ENCODE measurements at places on chromosomes 16 and 17.

- no peak for DNase-seq
Observed at GRCh38 chr17:32298721-32299579, 33.3 kb downstream of the RHBDL3 start.

GRCh38 chr16:71337631-71338030 lies 20.9 kb upstream of the CALB2 start:
- DNase-seq, result no peak

- DNase-seq, result peak; percentile 43
Observed at GRCh38 chr16:66289051-66289680, 77.3 kb upstream of the CDH5 start.

GRCh38 chr16:52786091-52786490 lies 239.1 kb upstream of the TOX3 start:
- DNase-seq, result no peak

- no peak for DNase-seq
Observed at GRCh38 chr17:41369713-41370112, at the start of gene KRT33B. Gene KRT33B, minus strand, starts transcription at chr17:41369813. Its CDS starts 63 bp downstream, at chr17:41369750.

GRCh38 chr17:82055023-82055964 lies 3.6 kb downstream of the GPS1 start:
- no peak for DNase-seq

- no peak for DNase-seq
Observed at GRCh38 chr16:72736074-72736473, 311.9 kb downstream of the ZFHX3 start.

DNA sequence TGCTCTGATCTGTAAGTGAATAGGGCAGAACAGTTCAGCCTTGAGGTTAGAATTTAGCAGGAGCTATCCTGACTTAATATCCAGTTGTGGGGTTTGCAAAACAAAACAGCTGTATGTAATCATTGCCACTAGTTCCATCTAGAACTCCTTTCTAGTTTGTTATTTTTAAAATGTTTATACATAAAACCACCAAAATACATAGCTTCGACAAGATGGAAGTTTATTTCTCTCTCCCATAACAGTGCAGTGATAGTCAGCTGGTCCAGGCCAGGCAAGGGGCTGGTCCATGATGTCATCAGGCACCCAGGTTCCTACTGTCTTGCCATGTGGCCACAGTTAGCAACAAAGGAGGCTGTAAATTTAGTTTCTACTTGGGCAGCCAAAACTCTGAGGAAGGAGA lies 10.5 kb upstream of the PLK1 start:
- no peak for DNase-seq

DNA sequence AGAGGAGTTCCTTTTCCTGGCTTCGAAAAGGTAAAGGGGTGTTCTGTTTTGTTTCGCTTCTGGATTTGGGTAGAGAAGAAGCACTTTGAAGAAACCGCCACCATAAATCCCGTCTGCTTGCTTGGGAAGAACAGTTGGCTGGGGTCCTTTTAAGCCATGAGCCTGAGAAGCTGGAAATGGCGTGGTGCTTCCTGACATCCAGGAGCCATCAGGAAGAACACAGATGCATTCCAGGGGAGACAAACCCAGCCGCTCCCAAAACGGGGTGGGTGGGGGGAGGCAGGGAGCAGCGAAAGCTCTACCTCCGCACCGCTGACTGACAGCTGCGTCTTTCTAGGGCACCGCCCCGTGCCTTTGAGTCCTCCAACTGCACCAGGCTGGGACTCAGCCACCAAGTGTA lies 91.6 kb downstream of the ZDHHC7 start:
- no peak for DNase-seq

DNA sequence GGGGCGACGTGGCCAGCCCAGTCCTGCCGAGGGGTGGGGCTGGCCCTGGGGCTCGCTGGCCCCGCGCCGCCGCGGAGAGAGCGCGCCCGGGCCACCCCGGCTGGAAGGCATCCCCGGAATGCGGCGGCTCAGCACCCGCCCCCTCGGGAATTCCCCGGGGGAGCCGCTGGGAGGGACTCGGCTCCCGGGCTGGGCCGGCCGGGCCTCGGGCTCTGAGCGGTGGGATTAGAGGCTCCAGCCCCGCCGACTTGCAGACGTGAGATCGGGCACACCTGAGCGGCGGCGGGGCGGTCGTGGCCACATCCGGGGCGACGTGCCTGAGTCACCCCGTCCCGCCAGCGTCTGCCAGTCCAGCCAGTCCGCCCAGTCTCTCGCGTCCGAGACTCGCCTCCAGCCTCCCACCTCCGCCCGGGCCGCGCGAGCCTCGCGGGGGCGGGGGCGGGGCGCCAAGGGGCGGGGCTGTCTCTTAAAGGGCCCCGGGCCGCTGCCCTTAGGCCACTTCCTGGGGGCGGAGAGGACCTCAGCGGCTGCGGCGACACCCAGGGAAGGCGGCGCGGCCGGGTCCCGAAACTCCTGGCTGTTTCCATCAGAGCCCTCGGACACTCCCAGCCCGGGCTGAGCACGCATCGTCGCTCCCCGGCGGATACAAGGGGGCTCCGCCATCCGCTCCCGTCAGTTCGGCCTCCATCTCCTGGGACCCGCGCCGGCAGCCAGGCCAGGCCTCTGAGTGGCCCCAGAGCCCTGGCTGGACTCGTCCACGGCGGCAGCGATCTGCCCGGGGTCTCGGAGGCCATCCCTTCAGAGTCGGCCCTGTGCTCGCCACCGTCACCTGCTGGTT lies at the start of gene KCTD11:
Gene KCTD11, plus strand, starts transcription at position 498 of the 838 bp plus-strand sequence.
- peak; percentile 100 for DNase-seq

DNA sequence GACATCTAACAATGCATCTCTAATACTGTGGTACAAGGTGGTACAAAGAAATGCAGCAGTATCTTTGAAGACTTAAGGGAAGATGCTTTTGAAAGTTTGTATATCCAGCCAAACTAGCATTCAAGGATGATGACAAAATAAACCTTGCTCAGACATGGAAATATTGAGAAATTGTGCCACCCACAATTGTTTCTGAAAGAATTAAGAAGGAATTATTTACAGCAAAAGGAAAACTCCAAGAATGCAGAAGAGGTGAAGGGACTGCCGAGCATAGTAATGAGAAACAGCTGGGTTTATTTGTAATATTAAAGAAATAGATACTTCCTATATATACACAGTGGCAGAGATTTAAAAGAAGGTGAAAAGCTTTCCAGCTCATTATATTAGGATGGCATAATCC lies 29.5 kb downstream of the PMFBP1 start:
- no peak for DNase-seq

DNA sequence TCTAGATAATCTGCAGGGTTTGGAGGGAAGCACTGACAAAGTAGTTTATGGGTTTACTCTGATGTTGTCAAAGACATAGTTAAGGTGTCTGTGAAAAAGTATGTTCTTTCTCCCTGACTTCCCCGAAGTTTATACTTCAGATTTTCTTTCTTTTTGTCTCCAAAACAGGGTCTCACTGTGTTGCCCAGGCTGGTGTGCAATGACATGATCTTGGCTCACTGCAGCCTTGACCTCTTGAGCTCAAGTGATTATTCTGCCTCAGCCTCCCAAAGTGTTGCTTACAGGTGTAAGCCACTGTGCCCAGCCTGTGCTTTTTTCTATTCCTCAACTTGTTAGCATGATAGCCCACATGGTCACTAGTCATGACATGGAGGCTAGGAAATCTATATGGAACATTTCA lies 20.9 kb downstream of the SF3B3 start:
- no peak for DNase-seq

DNA sequence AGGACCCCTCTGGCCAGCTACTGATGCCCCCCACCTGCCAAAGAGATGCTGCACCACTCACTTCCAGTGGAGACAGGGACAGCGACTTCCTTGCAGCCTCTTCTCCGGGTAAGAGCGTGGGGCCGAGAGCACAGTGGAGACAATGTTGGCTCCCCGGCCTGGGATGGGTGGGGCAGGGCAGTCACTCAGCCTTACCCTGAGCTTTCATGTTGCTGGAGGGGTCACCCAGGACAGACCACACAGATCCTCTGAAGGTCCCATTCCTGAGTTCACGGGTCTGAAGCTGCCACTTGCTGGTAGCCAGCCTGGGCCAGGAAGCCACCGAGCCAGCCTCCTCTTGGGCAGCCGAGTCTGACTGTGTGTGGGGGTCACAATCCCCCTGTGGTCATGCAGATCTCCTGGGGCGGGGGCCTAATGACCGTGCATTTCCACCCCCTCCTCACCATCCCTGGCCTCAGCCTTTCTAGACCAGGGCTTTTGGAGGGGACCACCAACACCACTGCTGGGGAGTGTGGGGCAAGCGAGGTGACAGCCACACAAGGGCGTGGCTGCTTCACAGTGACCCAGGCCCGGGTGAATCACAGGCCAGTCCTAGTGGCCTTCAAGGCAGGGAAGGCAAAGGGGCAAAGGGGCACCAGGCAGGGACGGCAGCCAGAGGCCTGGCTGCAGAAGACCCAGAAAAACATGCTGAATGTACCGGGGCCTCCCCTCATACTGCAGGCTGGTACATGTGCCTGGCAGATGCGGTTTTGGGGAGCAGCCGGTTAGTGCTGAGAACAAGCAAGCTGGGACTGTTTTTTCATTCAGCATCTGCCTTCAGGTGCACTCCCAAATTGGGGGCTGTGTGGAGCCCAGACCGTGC lies 10.4 kb downstream of the TAF1C start:
- no peak for DNase-seq

- no peak for DNase-seq
Observed at GRCh38 chr16:28820016-28820415, 2.8 kb upstream of the ATXN2L start.

GRCh38 chr16:54510685-54511221 lies 224.2 kb upstream of the IRX3 start:
- no peak for DNase-seq

DNA sequence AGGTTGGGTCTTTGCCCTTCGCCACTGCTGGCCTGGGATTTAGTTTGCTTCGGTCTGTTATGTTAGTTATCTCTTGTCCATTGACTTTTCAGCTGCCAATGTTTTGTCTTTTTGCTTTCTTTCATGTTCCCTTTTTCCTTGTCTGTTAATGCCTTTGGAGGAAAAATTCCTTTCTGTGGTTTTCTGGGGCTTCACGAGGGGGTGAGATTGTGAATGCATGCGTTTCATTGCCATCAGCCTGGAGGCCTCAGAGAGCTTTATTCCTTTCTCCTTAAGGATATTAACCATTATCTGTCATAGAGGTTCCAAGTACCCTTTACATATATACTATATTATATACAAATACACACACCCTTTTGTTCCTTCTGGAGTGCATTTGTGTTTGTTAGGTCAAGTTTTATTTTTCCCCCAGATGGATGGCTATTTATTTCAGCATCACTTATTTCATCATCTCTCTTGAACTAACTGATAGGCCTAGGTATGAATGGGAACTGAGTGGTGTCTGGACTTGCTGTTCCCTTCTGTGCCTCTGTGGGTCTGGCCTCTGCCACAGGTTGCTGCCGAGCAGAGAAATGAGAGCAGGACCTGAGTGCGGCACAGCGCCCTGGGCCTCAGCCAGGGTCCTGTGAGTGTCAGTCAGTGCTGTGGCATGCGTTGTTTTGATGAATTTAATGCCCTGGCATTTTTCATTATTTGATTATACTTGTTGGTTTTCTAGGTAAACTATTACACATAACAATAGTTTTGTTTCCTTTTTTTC lies 193.4 kb downstream of the LGALS9B start:
- no peak for DNase-seq

DNA sequence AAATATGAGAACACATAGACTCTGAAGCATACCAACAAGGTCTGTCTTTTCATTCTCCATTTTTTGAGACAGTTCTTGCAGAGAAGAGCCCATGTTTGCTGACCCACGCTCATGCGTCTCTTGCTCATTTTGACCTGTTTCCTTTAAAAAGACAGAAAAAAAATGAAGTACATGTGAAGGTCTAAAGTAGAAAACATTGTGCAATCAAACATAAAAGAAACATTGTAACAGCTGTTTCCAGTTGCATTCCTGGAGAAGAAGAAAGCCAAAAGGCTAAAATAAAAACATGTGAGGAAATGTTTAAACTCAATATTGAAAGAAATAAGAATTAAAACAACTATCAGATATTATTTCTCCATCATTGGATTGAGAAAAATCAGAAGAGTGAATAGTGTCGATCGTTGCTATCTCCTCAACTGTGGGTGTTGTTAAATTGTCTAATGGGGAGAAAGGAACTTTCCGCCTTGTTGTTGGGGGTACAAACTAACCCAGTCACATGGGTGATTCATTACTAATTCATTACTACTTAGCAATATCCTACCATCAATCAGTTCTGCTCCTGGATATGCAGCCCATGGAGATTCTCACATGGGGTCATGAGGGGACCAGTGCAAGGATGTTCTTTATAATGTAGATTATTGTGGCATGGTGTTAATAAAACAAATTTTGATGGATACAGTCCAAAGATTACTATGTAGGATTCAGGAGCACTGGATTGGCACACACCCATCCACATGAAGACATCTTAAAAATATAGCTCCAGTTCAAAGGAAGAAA lies 9.5 kb downstream of the ABCA9 start:
- no peak for DNase-seq

DNA sequence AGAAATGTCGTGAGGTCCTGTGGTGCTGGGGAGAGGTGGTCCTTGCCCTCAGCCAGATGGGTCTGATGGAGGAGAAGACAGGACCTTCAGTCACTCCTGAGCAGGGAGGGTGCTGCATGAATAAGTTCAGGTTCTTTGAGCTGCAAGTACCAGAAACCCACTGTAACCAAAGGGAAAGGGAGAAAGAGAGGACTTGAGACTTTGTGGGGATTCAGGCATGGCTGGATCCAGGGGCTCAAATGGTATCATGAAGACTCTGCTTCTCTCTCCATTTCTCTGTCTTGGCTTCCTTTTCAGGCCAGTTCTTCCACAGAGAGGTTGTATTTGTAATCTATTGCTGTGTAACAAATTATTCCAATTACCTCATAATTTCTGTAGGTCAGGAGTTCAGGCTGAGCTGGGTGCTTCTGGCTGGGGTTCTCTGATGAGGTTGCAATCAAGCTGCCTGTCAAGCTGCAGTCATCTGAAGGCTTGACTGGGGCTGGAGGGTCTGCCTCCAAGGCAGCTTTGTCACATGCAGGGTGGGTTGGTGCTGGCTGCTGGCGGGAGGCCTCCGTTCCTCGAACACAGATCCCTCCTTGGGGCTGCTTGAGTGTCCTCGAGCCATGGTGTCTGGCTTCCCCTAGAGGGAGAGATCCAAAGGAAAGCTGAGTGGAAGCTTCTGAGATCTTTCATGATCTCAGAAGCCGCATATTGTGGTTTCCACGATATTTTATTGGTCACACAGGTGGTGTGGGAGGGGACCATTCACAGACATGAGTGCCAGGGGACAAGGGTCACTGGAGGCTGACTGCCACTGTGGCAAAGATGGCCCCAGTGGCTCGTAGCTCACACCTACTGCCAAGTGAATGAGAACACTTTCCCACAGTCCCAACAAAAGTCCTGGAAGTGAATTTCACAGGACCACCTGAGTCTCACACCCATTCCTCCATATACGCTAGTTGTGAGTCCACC lies 5.9 kb upstream of the ADCY7 start:
- DNase-seq, result no peak

DNA sequence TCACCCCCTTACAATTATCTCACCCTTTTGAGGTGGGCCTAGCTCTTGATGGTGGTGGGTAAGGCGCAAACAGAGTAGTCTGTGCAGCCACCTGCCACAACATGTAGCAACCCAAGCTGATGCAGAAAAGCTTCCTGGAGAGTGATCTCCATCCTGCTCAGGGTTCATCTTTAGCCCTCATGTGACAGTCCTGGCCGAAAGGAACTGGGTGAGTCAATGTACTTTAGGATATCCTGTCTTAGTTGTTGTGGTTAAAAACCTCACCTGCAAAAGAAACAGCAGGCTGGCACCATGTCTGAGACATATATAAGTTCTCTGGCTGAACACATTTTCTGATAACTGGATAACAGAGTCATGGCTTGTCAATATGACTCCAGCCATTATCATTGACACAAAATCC lies 183.5 kb upstream of the CPHXL start:
- no peak for DNase-seq

All from islet precursor cell (in vitro differentiated cells).